Testis (tissue), 5 donors: ENCODE measurements at places on chromosomes 13 and 19. TPM values are rescaled to one million over a fixed set of nuclear protein-coding genes. Genes with fewer than 3 reads are reported as not detected.

Gene TNFSF13B
- 2.5 TPM for polyA plus RNA-seq

Gene MEX3D
- polyA plus RNA-seq: 45.6 TPM

- DNase-seq: peak; percentile 95
Measured at GRCh38 chr19:46413262-46414031, at the start of gene CCDC8. CCDC8 (minus strand) TSS chr19:46413564; CDS start chr19:46412810, 754 bp downstream.

DNA sequence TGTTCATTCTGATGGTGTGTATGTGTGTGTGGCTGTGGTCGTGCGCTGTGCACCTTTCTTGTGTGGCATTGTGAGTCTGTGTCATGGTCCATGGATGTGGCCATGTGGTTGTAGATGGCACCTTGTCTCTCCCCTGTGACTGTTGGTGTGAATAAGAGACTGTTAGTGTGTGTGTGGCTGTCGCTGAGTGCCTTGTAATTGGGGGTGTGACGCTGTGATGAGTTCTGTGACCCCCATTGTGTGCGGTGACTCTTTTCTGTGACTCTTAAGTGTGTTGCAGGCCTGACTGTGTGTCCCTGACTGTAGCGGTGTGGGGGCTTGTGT lies 804 bp downstream of the PLPPR2 start:
- no peak for DNase-seq

DNA sequence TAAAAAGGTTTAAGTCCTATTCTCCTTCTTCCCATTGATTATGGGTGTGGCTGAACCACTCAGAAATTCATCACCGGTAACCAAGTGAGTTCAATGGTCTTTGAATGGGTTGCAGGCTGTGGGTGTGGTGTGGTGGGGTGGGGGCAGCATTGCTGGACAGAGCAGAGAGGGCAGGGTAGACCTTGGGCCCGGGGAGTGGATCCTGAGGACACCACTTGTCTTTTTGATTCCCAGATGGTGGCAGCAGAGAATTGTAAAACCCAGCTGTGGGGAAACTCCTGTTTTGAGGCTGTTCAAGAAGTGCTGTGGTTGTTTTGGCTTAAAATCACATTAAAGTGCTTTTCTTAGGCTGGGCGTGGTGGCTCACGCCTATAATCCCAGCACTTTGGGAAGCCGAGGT lies 45.8 kb upstream of the RGCC start:
- DNase-seq: peak; percentile 45

DNA sequence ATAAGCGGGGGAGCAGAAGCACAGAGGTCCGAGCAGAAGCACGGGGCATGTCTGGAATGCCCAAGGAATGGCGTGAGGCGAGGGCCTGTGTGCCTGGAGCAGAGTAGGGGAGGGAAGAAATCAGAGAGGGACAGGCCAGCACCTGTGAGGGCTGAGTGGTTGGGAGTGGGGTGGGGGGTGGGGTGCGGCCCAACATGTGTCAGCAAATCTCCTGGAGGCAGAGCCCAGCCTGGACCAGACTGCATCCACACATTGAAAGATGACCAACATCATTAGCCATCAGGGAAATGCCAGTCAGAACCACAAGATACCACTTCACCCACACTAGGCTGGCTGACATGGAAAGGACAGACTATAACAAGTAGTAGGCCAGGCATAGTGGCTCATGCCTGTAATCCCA lies 11.2 kb downstream of the CLASRP start:
- no peak for DNase-seq
